ACHN (cell line): ENCODE measurements at places on chromosomes 2 and 18.

- DNase-seq: no peak
Measured at GRCh38 chr2:190646780-190647522, 1.9 kb upstream of the NAB1 start.

GRCh38 chr2:88161446-88162244, 8.5 kb upstream of the THNSL2 start:
- no peak for DNase-seq

DNA sequence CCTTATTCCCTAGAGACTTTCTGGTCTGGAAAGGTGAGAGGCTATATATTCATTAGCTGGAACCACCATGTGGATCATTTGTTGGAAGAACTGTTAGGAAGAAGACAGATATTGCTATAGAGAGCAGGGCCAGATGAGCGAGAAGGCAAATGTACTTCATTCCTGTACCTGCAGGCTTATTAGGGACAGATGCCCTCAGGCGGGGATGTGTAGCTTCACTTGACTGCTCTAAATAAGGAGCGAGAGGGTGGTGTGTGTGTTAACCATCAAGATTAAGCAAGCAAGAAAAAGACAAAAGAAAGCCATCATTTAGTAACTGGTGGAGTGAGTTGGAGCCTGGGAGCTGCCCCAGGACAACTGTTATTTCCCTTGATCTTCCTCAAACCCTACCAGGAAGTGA, 36.4 kb downstream of the NEDD4L start:
- DNase-seq: no peak

DNA sequence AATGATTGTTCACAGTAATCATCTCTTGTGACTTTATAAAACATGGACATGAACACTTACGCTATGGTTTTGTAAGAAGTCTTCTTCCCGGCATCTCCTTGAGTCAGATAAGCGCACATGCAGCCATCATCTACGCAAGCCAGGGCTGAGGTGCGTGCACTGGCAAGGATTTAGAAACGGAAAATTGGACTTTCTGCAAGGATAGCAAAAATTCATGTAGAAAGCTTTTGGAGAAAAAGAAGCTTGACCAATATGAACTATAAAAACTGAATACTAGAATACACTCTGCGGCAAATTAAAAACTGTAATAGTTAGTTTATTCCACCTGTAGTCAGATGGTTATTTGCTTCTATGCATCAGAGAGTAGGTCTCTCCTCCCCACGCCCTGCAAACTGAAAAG, 6.3 kb downstream of the NMS start:
- no peak for DNase-seq

DNA sequence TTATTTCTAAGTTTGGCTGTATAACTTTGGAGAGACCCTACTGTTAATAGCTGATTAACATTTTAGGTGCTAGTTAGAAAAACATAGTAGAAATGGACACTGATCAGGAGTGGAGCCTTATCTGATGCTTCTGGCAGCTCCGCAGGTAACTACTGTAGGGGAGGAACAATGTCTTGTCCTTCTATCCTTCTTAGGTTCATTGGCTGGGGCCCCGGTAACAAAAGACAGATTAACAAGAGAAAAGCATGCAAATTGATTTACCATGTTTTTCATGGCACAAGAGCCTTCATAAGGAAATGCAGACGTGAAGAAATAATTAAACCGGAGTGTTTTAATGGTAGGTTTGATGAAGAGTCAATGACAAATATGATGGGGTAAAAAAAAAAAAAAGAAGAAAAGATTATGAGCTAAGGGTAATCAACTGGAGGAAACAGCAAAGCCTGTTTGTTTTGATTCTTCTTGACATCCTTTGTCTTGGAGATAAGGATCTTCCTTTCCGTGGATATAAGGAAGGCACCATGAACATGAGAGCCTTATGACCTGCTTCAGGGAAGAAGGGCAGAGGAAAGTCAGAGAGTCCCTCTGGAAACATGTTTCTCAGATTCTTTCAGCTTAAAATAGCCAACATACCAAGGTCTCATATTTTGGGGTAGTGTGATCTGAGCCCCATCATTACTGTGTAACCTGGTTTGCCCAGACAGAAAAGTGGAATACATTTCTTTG, 62.4 kb upstream of the GCFC2 start:
- DNase-seq: no peak

DNA sequence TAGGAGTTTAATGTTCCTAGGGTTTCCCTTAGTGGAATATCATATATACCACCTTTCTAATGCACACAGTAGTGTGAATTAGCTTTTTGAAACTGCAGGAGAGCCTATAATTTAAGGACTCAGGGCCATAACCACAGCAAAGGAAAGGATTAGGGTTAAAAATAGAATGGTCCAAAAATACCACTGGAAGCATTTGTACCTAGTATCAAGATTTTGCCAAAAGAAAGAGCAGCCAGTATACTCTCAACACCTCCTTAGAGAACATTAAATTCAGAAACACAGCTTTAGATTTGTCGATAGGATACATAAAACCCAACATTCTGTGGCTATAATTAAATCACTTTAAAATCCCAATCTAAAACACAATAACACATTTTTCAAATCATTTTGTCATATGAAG, 634.9 kb downstream of the EPHA4 start:
- no peak for DNase-seq

GRCh38 chr2:157433394-157433793, 10.5 kb downstream of the CYTIP start:
- no peak for DNase-seq

DNA sequence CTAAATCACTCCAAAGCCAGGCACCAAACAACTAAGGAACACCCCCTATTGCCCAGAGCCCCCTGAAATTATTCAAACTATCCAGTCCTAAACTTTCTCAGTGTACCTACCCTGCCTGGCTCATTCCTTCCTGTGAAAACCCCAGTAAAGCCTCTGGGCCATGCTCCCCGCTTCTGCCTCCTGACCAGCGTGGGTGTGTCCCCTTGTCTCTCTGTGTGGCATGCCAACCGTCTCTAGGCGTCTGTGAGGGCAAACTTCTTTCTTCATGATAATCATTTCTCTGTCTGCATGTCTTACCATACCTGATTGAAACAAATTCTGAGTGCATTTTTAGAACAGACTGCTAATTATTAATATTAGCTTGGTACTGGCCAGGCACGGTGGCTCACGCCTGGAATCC, 109.0 kb upstream of the MSH2 start:
- no peak for DNase-seq

GRCh38 chr2:158882297-158882696, 86.1 kb upstream of the TANC1 start:
- no peak for DNase-seq

- DNase-seq: no peak
Measured at GRCh38 chr2:21759819-21760218, 636.1 kb downstream of the TDRD15 start.

DNA sequence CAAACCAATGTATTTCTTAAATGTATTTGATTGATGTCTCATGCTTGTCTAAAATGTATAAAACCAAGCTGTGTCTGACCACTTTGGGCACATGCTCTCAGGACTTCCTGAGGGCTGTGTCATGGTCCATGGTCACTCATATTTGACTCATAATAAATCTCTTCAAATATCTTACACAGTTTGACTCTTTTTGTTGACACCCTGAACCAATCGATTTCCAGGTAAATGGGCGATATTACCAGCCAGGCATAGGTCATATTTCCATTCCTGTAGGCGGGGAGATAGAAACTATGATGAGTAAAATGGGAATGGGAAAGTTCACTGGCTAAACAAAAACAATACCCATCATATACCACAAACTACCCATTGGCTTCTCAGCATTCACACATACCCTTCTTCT, 9.3 kb upstream of the TRAPPC8 start:
- no peak for DNase-seq

DNA sequence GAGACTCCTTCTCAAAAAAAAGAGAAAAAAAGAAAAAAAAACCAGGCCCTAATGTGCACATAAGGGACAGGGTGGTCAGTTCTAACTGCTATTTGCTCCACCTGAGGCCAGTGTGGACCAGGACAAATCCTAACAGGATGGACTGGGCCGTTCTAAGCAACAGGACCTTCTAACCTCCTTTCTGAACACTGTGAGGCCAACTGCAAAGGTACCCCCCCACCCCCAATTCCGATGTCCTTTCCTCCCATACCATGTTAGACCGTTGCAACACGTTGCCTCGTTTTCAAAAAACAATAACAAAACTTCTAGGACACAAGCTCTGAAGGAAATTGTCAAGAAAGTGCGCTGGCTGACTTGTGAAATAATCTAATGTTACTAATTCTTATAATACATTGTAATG, 1.2 kb downstream of the THAP4 start:
- DNase-seq: peak; percentile 9

GRCh38 chr18:62289047-62289446, 36.1 kb upstream of the TNFRSF11A start:
- DNase-seq: no peak

- DNase-seq: no peak
Measured at GRCh38 chr18:30625961-30626360, 416.6 kb downstream of the DSC3 start.

- no peak for DNase-seq
Measured at GRCh38 chr18:25176518-25177042, 175.4 kb downstream of the ZNF521 start.

DNA sequence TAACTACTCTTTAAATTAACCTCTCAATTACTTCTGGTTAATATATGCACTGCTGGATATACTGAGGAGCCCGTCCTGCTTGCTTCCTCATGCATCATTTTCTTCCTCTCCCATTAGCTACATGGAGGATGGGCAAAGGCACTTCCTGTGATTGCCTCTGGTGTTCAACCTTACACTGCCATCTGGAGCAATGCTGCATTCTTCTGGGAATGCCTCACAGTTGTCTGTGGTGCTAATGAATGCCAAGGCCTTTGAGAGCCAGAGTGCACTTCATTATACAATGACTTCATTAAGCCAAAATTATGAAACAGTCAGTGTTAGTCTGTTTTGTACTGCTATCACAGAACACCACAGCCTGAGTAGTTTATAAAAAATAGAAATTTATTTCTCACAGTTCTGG, 134.8 kb upstream of the DOCK10 start:
- DNase-seq: no peak

- DNase-seq: no peak
Measured at GRCh38 chr2:29343830-29344229, 228.6 kb downstream of the CLIP4 start.
